T-helper 17 cell (primary cell): ENCODE measurements at places on chromosomes 4 and X.

DNA sequence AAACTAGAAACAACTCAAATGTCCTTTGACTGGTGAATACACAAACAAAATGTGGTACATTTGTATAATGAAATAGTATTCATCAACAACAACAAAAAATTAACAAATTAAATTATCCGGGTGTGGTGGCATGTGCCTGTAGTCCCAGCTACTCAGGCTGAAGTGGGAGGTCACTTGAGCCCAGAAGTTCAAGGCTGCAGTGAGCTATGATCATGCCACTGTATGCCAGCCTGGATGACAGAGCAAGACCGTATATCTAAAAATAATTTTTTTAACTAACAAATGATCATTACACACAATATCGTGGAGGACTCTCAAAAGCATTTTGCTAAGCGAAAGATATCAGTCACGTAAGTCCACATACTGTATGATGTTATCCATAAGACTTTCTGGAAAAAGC is 71.6 kb upstream of the SORBS2 start:
- no peaks in the 10 kb centered on the region for H3K36me3 ChIP-seq
- no peak overlapping the region for H3K4me3 ChIP-seq
- no peak overlapping the region for H3K27ac ChIP-seq
- no peak for DNase-seq
- peaks cover 7% of the 10 kb centered on the region for H3K4me1 ChIP-seq

GRCh38 chrX:11663875-11664210 is 1.9 kb downstream of the ARHGAP6 start:
- peaks cover 54% of the 10 kb centered on the region for H3K27me3 ChIP-seq
- H3K27ac ChIP-seq, result no peak overlapping the region
- H3K4me3 ChIP-seq, result peak overlapping the region; percentile 49
- H3K36me3 ChIP-seq, result peaks cover 2% of the 10 kb centered on the region
- no peak for DNase-seq
- H3K4me1 ChIP-seq, result no peaks in the 10 kb centered on the region

DNA sequence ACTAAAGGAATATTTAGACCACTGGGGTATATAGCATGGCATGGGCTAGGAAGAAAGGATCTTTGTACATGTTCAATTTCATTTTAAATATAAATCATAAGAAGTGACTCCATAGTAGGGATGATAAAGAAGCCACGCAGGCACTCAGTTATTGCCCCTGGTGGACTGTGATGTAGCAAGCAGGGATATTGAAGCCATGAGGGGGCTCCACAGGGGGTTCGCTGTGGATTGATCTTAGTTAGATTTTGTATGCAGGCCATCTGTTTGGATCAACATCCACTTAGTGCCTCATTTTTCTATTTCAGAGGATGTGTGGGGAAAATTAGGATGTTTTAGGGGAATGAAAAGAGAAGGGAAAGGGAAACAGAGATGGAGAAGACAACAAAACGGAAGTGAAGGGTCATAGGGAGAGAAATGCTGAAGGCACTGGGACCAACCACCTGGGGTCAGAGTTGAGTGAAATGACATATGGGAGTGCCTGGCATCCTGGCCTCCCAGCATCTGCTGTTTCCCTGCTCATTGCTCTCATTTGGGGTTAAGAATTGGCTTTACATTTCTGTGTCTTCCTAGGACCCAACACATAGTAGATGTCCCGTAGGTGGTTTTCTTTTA is 11.2 kb upstream of the FREM3 start:
- H3K4me3 ChIP-seq, result no peak overlapping the region
- no peak for DNase-seq
- H3K27me3 ChIP-seq, result no peaks in the 10 kb centered on the region

- DNase-seq, result no peak
- H3K27ac ChIP-seq, result no peak overlapping the region
- H3K27me3 ChIP-seq, result no peaks in the 10 kb centered on the region
Observed at GRCh38 chr4:52005604-52006273, 14.4 kb downstream of the LRRC66 start.

GRCh38 chr4:130025701-130026100 is 929.7 kb downstream of the C4orf33 start:
- H3K36me3 ChIP-seq, result no peaks in the 10 kb centered on the region
- H3K27me3 ChIP-seq, result no peaks in the 10 kb centered on the region
- no peak overlapping the region for H3K4me3 ChIP-seq
- H3K27ac ChIP-seq, result no peak overlapping the region

- peaks cover 2% of the 10 kb centered on the region for H3K36me3 ChIP-seq
- H3K27me3 ChIP-seq, result no peaks in the 10 kb centered on the region
- peak overlapping the region; percentile 94 for H3K27ac ChIP-seq
- peak overlapping the region; percentile 92 for H3K4me3 ChIP-seq
- peak; percentile 35 for DNase-seq
Observed at GRCh38 chrX:65668377-65669310, 1.2 kb downstream of the MSN start.

DNA sequence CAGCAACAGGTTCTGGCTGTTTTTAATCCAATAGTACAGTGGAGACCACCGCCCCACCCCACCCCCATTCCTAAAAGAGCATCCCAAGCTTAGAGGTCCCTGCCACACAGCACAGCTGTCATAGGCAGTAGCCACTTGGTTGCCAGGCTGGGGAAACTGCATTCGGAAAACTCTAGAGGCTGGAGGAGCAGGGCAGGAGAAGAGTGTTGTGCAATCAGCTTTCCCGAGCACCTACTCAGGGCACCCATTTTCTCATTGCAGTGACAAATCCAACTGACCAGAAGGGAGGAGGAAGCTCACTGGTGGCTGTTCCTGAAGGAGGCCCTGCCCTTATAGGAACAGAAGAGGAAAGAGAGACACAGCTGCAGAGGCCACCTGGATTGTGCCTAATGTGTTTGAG is 1.1 kb downstream of the CXCL1 start:
- H3K4me1 ChIP-seq, result peaks cover 2% of the 10 kb centered on the region
- no peak overlapping the region for H3K4me3 ChIP-seq
- no peak for DNase-seq
- peaks cover 13% of the 10 kb centered on the region for H3K27me3 ChIP-seq

- peaks cover 13% of the 10 kb centered on the region for H3K36me3 ChIP-seq
- H3K4me3 ChIP-seq, result peak overlapping the region; percentile 60
- H3K27ac ChIP-seq, result peak overlapping the region; percentile 65
- no peaks in the 10 kb centered on the region for H3K27me3 ChIP-seq
- no peak for DNase-seq
Observed at GRCh38 chr4:24569662-24570061, 14.7 kb downstream of the DHX15 start.

- H3K4me3 ChIP-seq, result no peak overlapping the region
- H3K4me1 ChIP-seq, result peaks cover 9% of the 10 kb centered on the region
- no peak for DNase-seq
- H3K27me3 ChIP-seq, result no peaks in the 10 kb centered on the region
- H3K27ac ChIP-seq, result no peak overlapping the region
Observed at GRCh38 chr4:70938086-70938485, 35.9 kb downstream of the MOB1B start.

DNA sequence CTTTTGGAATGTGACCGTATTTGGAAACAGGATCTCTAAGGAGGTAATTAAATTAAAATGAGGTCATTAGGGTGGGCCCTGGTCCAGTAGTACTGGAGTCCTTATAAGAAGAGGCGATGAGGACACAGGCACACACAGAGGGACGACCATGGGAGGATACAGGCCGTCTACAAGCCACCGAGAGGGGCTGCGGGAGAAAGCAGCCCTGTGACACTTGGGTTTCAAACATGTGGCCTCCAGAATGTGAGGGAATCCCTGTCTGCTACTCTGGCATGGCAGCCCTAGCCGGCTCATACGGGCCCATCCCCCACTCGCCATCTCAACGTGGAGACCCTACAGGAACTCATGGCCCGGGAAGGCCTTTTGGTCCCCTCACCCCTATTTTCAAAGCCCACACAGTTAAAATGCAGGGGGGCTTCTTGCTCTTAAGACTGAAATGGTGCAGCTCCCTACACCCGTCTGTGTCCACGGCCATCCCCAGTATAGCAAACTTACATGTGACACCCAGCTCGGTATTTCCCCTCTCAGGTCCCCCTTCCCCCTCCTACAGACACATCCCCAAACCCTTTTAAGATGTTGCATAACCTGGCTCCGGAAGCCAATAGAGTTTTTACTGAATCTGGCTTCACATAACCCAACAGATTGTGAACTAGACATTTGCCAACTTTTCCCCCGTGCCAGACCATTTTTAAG is 124.1 kb upstream of the TBL1X start:
- no peaks in the 10 kb centered on the region for H3K27me3 ChIP-seq
- peak; percentile 28 for DNase-seq
- H3K36me3 ChIP-seq, result no peaks in the 10 kb centered on the region
- peak overlapping the region; percentile 85 for H3K4me3 ChIP-seq

DNA sequence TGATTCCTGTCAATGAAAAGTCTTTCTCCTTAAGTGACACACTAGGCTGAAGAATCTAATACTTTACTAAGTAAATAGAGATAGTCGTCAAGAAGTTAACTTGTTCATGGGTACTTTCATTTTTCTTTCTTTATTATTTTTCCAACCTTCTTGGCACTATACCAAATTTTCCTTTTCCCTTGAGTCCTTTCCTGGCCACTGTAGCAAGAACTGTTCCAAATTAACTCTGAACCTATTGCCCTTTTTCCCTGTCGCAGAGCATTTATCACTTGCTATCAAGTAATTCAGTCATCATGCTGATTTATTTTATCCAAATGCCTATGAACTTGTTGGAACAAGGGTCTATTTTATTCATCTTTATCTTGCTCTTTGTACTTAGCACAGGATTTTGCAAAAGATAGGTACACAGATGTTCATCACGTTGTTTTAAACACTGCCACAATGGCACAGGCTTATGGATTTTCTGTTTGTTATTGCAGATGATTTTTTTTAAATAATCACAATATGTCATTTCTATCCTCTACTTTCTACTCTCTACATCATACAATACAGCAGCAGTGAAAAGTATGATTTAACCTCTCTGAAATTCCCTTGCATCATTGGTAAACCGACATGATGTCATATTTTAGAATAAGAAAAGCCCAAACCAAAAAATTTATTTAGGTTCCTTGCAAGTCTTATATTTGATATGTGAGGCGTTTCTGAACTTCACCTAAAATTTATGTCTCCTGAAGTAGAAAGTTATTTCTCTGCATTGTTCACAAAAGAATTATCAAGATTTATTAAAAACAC is 2352.3 kb downstream of the PCDH7 start:
- no peak for DNase-seq
- H3K27me3 ChIP-seq, result no peaks in the 10 kb centered on the region
- no peaks in the 10 kb centered on the region for H3K4me1 ChIP-seq
- no peaks in the 10 kb centered on the region for H3K36me3 ChIP-seq

- H3K4me1 ChIP-seq, result peaks cover 2% of the 10 kb centered on the region
- no peak overlapping the region for H3K27ac ChIP-seq
- H3K4me3 ChIP-seq, result no peak overlapping the region
- H3K27me3 ChIP-seq, result no peaks in the 10 kb centered on the region
- no peak for DNase-seq
- no peaks in the 10 kb centered on the region for H3K36me3 ChIP-seq
Observed at GRCh38 chr4:86482306-86483172, 111.6 kb upstream of the PTPN13 start.

DNA sequence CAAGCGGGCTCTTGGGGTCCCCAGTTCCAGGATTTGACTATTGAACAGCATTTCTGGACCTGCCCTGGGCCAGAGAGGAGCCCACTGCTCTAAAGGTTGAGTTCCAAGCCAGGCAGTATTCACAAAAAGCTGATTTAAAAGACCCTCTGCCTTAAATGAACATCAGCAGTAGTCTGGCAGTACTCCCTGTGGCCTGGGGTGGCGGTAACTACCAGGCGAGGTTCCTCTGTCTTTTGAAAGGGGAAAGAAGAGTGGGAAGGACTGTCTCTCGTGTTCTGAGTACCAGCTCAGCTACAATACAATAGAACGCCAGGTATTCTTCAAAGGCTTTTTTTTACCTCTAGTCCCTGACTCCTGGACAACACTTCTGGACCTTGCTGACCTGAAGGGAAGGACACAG is 456.4 kb upstream of the TEX13C start:
- H3K27ac ChIP-seq, result no peak overlapping the region
- no peak overlapping the region for H3K4me3 ChIP-seq
- no peak for DNase-seq
- H3K27me3 ChIP-seq, result no peaks in the 10 kb centered on the region
- H3K4me1 ChIP-seq, result no peaks in the 10 kb centered on the region
- H3K36me3 ChIP-seq, result no peaks in the 10 kb centered on the region

DNA sequence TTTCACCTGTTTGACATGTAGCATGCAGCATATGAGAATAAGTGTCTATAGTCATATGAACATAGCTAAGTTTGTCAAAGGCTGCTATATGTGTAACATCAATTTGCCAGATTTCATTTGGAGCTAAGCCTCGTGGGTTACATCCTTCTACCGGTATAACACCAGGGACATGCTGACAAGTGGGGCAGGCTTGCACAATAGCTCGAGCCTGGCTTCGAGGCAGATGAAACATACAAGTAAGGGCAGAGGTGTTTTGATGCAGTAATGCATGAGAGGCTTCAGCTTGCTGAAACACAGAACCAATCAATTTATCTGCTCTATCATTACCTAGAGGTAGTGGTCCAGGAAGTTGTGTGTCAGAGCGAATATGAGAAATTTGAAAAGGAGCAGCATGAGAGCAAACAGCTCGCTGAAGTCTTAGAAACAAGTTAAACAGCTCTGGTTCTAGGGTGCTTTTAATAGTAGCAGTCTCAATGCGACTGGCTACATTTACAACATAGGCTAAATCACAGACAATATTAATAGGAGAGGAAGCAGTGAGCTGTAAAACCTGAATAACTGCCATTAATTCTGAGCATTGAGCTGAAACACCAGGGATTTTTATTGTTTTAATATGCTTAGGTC is 14.9 kb upstream of the UGDH start:
- no peaks in the 10 kb centered on the region for H3K4me1 ChIP-seq
- no peaks in the 10 kb centered on the region for H3K36me3 ChIP-seq
- no peak overlapping the region for H3K27ac ChIP-seq
- H3K27me3 ChIP-seq, result no peaks in the 10 kb centered on the region
- H3K4me3 ChIP-seq, result no peak overlapping the region
- no peak for DNase-seq

DNA sequence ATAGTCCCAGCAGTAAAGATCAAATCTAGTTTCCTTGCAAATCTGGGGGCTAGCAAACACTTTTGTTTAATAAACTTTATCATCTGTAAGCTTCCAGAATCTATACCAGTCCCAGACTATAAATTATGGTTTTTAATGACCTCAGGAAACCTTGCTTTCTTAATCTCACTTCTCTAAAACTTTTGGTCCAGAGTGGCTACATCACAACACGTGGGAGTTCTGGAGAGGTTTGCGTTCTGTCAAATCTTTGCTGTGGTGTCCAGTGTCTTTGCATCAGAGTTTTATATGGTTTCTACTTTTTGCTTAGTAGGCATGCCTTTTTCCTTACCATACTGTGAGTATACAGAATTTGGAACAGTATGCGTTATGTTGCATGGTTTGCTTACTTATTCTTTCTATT is 193.9 kb downstream of the ANK2 start:
- no peaks in the 10 kb centered on the region for H3K36me3 ChIP-seq
- H3K27ac ChIP-seq, result no peak overlapping the region
- DNase-seq, result no peak
- no peak overlapping the region for H3K4me3 ChIP-seq
- no peaks in the 10 kb centered on the region for H3K27me3 ChIP-seq

GRCh38 chr4:1821679-1822567 is 28.8 kb downstream of the FGFR3 start:
- H3K36me3 ChIP-seq, result peaks cover 10% of the 10 kb centered on the region
- DNase-seq, result no peak
- no peak overlapping the region for H3K4me3 ChIP-seq
- H3K4me1 ChIP-seq, result peaks cover 3% of the 10 kb centered on the region
- no peaks in the 10 kb centered on the region for H3K27me3 ChIP-seq
- no peak overlapping the region for H3K27ac ChIP-seq
